Posterior cingulate gyrus (tissue), 11 donors: ENCODE measurements at places on chromosomes 7 and 10.

DNA sequence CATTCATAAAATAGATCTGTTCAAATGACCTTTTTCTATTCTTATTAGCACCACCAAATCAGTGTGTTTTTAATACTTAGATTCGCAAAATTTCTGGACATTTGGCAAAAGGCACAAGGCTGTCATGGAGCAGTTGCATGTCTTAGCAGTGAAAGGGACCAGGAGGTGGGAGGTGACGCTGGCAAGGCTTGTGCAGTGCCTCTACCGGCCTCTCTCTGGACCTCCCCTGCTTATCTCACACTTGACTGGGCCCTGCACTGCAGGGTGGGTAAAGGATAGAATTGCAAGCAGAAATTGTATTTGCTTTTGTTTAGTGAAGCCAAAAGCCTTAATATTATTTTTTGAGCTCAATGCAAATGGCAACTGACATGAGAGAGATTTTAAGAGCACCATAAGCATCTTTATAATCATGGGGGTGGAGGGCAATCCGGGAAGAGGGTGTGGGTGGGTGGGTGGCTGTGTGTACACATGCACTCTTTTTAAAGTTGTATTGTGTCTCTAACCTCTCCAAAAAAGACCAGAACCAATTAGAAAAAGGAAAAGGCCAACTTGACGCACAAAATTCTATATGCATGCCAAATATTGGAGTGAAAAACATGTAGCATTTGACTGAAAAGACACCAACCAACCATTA lies 106.3 kb downstream of the WNT2 start:
- DNase-seq = no peak

DNA sequence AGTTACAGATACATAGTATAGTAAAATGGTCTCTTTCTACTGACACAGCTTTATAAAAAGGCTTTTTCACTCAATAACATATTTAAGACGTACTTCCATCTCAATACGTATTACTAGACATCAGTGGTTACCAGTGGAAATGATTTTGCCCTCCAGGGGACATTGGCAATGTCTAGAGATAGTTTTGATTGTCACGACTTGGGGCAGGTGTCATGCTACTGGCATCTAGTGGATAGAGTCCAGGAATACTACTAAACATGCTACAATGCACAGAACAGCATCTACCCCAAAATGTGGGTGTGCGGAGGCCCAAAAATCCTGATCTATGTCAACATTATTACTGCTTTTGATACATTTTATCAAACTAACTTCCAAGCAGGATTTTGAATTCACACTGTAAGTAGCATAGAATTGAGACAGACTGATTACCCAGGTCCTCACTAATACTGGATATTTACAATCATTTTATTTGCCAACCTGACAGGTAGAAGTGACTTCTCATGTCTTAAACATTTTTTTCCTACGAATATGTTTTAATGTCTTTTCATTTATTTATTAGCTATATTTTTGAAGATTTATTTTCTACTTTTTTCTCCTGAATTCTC lies 53.8 kb downstream of the HGF start:
- DNase-seq = no peak

DNA sequence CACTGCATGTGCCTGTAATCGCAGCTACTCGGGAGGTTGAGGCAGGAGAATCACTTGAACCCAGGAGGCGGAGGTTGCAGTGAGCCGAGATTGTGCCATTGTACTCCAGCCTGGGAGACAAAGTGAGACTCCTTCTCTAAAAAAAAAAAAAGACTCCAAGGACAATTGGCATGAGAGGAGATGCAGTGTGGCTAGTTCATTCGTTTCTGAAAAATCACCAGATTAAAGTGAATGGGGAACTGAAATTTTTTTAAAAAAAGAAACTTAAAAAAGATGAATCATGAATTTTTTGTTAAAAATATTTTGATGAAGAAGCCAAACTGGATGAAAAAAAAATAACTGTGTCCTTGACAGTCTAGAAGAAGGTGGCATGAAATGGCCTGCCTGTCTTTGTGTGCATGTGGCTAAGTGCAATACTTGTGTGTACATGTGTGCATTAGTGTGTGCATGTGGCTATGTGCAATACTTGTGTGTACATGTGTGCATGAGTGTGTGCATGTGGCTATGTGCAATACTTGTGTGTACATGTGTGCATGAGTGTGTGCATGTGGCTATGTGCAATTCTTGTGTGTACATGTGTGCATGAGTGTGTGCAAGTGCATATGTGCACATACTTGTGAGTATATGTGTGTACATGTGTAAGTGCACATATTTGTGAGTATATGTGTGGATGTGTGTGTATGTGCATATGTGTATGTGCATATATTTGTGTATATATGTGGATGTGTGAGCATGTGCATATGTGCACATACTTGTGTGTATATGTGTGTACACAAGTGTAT lies 391.7 kb upstream of the KLF6 start:
- no peak for DNase-seq

GRCh38 chr10:35979116-35979515 lies 337.0 kb upstream of the FZD8 start:
- DNase-seq = no peak

DNA sequence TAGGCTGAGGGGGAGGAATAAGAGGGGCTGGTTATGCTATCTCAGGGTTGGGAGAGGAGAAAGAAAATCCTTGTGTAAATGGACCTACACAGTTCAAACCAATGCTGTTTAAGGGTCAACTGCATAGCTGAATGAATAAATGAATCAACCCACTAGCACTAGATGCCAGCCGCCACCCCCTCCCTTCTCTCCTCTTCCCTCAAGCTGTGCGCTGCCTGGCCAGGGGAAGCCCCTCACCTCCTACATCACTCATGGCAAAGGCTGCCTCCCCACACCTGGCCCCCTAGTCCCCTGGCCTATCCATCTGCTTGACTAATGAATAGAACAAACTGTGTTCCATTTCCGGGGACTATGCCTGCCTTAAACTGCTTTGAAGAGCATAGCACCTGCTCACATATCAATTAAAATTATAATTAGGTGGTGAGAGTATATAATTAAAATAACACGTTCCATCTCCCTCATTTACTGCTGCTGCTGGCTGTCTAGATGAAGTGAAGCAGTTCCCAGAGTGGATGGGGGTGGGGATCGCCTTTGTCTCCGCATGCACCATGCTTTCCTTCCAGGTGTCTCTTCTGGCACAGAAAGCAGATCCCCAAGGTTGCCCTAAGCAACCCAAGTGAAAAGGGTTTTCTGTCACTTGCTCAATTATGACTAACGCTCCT lies 32.6 kb downstream of the GRID1 start:
- DNase-seq = no peak

DNA sequence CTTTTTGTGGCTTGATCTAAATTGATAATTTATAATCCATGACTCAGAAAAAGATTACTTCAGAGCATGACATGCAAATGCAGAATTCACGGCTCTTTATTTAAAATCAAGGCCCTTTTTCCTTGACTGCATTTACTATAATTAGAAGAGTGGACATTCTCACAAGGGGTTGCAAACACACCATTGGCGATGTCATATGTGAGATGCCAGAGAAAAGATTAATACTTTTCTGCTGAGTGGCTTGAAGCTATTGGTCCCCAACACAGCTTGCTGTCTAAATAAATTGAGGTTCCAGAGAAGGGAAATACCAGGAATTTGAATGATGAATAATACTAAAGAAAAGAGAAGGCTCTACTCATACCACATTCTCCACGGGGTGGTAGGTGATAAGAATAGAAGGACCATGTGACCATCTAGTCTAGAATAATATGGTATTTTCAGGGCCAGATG lies 78.7 kb upstream of the ARID5B start:
- no peak for DNase-seq

GRCh38 chr7:340200-340937 lies 50.4 kb downstream of the FOXL3 start:
- no peak for DNase-seq

DNA sequence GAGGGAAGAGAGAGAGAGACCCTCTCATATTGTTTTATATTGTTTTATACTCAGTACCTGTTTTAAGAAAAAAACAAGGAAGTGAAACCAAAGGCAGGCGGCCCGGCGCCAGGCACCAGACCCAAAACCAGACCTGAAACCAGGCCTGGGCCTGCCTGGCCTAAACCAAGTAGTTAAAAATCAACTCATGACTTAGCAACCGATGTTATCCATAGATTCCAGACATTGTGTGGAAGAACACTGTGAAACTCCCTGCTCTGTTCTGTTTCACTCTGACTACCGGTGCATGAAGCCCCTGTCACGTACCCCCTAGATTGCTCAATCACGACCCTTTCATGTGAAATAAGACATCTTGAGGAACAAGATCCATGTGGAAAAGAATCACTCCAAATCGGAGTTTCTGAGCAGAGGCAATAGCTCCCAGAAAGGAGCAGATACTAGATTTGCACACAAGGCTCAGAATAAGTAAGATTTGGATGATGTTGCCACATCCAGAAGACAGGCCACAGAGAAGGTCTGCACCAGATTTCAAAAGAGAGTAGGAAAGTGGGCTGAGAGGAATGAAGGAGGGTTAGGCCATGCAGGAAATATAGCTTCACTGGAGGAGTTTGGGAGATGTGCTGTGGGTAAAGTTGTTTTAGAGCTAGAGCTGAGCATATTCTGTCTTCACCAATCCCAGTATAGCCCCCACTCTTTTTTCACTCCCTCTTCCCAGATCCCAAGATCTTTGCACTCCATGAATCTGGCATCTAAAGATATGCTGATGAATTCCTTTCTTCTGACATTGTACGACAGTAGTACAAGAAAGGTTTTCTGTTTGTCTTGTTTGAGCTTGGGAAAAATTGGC lies 8.8 kb upstream of the ZNF248 start:
- DNase-seq = no peak

- no peak for DNase-seq
These were observed 1.2 kb downstream of the EZH2 start for GRCh38 chr7:148882841-148883265.

DNA sequence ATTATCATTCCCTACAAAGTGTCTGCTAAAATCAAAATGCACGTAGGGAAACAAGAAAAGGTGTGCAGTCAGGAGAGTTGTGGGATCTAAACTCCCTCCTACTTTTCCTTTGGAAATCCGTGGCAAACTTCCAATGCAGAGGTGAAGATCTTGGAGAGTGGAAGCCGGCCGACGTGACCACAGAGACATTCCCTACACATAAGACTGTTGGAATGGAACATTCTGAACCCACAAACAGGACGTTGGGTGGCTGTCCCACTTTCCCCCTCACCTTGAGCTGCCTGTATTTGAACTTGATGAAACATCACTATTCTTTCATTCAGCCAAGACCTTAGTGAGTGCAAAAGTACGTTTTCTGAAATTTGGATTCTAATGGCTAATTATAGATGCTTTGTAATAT lies 65.9 kb downstream of the PRKCQ start:
- DNase-seq = no peak

- no peak for DNase-seq
These were observed 3.6 kb downstream of the C10orf67 start for GRCh38 chr10:23341004-23341403.

DNA sequence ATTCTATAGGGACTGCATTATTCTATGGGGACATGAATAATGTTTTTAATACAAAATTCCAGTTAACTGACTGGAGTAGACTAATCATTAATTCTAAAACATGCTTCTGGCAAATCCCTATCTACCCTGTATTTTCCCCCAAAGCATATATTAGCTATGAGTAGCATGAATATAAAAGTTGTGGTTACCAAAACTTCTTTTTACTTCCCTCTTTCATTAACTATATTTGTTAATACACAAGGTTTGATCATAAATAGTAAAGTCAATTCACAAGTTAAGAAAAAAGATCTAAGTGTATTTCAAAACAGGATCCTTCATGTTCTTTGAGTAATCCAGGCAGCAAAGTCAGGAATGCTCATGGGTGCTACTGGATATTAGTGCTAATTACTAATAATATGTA lies 2.9 kb upstream of the RALA start:
- DNase-seq = no peak

DNA sequence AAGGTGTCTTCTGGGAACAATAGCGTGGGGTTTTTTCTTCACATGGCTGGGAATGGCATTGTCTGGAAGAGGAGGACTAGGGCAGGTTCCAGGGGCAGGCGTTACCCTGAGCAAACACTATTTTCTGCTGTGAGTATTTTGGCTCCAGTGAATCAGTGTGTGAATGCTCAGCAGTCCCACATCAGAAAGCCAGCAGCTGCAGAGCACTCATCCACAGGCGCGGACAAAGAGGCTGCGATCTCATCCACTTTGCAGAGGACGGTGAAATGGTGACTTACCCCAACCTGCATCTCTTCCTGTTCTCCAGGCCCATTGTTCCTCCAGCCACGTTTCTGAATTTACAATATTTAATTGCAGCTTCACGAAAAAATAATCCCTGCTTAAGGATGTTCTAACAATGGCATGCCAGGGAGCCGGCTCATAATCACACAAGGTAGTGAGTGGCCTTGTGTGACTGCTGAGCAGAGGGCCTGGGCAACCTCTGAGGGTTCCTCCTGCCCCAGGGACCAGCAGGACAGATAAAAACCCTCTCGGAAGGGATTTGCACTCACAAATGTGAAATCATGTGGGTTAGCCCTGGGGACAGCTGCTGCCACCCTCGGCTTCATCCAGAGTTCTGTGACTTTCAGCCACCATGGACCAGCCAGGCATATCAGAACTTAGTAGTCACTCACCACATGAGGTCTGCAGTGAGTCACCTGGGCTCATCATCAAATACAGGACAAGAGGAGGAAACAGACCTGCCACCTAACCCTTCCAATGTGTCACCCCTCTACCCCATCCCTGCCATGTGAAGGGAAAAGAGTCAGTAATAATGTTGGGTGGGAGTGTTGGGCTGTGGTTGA lies 65.0 kb upstream of the EN2 start:
- peak; percentile 58 for DNase-seq

- no peak for DNase-seq
These were observed 135.8 kb downstream of the KCNMA1 start for GRCh38 chr10:77501846-77502261.

DNA sequence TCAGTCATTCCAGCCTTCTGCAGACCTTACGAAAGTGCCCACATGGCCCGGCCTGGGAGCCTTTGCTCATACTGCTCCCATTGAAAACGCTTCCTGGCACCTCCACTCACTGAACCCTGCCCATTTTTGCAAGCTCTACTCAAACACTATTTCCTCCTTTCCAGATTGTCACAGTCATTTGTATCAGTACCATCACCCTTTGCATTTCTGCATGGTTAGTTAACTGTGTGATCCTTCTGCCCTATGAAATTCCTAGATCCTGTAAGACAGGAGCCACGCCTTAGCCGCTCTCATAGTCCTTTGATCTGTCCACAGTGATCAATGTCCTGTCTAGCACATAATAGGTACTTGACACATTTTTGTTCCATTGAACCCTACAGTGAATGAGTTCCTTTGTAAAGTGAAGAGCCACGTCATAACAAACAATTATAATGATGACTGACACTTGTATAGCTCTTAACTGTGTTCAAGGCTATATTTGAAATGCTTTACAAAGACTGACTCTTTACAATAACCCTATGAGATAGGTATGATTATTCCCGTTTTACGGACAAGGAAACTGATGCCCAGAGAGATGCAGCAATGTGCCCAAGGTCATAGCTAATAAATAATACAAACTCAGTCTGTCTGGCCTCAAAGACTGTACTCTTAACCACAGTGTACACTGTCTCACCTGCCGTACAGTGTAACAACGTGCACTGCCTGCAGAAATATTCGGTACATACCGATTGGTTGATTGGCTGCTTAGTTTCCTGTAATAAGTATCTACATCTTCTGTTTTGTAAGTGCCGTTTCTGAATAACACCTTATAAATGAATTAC lies 16.6 kb upstream of the ITIH2 start:
- DNase-seq = no peak
